Pulmonary artery endothelial cell (primary cell): ENCODE measurements at places on chromosomes 7 and 10.

GRCh38 chr7:50347693-50348092 is 43.2 kb downstream of the IKZF1 start:
- DNase-seq: no peak

DNA sequence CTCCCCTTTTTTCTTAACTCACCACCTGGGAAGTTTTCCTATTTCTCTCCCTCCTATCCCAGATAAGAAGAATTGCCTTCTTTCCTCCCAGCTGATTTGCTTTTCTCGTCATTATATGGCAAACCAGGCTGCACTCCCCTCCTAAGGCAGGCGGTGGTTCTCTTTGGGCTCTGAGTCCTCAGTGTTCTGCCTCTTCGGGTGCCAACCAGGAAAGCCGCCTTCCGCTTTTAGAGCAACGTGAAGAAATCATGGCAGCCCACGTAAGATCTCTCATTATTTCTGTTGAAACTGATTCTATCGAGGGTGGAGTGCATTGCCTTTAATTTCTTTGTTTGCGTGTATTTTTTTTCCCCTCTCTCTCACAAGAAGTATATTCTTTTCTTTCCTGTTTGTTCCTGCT is 141.9 kb downstream of the CUX1 start:
- no peak for DNase-seq

GRCh38 chr10:19097151-19097550 is 48.5 kb downstream of the MALRD1 start:
- DNase-seq: no peak

- no peak for DNase-seq
Observed at GRCh38 chr7:125136341-125136740, 206.7 kb upstream of the POT1 start.

DNA sequence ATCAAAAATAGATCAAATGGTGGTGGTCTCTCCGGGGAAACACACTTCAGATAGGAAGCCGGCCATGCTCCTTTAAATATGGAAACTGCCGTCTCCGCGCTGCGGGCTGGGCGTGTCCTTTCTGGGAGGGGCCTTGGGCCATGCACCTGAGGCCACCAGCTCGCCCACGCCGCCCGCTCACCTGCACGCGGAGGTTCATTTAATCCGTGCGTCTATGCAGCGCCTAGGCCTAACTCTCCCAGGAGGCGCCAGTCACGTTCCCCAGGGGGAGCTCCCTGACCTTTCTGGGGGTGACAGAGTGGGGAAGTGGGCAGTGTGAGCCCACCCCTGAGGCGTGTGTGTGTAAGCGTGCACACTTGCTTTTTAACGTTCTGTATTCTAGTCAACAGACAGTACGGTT is 64.0 kb downstream of the C10orf143 start:
- no peak for DNase-seq

DNA sequence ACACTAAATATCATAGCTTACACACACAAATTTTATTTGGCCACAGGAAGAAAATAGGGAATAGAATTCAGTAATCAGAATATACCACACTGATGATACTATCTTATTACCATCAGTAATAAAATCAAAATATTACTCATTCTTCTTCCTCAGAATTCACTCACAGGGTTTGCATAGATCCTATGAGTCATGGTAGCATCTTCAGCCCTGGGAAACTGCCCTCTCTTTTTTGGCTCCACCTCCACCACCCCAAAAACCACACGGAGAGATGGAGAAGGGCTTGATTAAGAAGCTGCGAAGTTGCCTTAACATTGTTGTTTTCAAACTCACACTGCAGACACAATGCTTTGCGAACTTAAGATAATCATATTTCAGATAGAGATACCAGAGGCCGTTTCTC is 154.1 kb upstream of the AHR start:
- no peak for DNase-seq
